ENCODE measurements at places on chromosomes 1 and 21. TPM values are rescaled to one million over a fixed set of nuclear protein-coding genes. Genes with fewer than 3 reads are reported as not detected.

DNA sequence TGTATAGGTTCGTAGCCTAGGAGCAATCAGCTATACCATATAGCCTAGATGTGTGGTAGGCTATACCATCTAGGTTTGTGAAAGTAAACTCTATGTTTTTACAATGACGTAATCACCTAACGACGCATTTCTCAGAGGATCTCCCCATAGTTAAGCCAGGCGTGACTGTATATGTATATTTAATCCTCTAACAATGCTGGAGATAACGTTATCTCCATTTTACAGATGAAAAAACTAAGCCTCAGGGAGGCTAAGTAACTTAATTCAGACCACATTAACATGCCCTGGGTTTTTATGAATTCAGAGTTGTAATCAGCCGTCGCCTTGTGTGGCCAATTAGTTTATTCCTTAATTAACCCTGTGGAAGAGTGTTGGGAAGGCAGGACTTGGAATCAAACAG is 107.7 kb upstream of the PLXNA2 start:
- H3K27ac ChIP-seq, result no peak overlapping the region
- H3K36me3 ChIP-seq, result no peaks in the 10 kb centered on the region
- H3K27me3 ChIP-seq, result no peaks in the 10 kb centered on the region
- no peaks in the 10 kb centered on the region for H3K4me1 ChIP-seq
- no peak for DNase-seq

GRCh38 chr1:210597555-210598134 is 268.9 kb downstream of the HHAT start:
- H3K4me3 ChIP-seq, result no peak overlapping the region
- H3K27ac ChIP-seq, result no peak overlapping the region

- H3K4me3 ChIP-seq, result no peak overlapping the region
- peaks cover 17% of the 10 kb centered on the region for H3K4me1 ChIP-seq
- no peak for DNase-seq
- no peaks in the 10 kb centered on the region for H3K36me3 ChIP-seq
- no peaks in the 10 kb centered on the region for H3K27me3 ChIP-seq
Observed at GRCh38 chr1:17615157-17615556, 75.7 kb downstream of the ARHGEF10L start.

DNA sequence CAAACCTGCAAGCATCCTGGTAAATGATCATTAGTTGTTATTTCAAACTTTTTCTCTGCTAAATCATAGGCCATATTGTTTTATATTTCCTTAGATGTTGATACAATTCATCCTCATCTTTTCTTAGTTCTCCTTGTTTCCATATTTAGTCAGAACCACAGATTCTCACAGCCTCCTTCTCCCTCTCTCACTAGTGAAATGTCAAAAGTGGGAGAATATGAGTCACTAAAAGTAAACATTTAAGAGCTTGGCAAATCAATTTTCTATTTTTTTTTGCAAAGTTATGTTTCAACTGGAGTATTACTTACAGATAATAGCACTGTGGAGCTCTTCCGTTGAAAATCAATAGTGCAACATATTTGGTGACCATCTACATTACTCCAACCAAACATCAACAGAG is 308.8 kb downstream of the COL11A1 start:
- no peaks in the 10 kb centered on the region for H3K27me3 ChIP-seq
- no peak overlapping the region for H3K27ac ChIP-seq
- no peaks in the 10 kb centered on the region for H3K4me1 ChIP-seq
- DNase-seq, result no peak

GRCh38 chr1:63821091-63822005 is 47.5 kb downstream of the ROR1 start:
- H3K36me3 ChIP-seq, result no peaks in the 10 kb centered on the region
- H3K27ac ChIP-seq, result no peak overlapping the region
- peak; percentile 75 for DNase-seq
- peaks cover 37% of the 10 kb centered on the region for H3K4me1 ChIP-seq
- H3K4me3 ChIP-seq, result no peak overlapping the region

Gene MX2
- total RNA-seq, result 2.3 TPM

Gene H6PD
- total RNA-seq, result 29.8 TPM

Gene OR2L13
- total RNA-seq, result not detected

All from cardiac muscle cell (in vitro differentiated cells and primary cell).